ENCODE measurements at places on chromosomes 6 and 20. TPM values are rescaled to one million over a fixed set of nuclear protein-coding genes. Genes with fewer than 3 reads are reported as not detected.

DNA sequence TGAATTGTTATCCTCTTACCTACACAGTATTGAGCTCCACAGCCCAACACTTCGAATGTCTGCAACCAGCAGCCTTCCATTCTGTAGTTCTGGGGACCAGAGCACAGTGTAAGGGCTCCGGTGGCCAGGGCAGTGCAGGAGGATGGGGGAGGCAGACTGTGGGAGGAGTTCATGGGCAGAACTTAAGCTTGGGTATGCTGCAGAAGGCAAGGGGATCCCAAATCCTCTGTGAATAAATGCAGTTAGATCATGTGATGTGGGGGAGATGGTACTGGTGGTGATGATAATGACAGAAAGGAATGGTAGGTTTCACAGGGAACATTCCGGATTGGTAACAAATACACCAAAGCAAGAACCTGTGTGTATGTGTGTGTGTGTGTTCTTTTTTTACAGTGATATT, 26.5 kb upstream of the CNKSR3 start:
- DNase-seq, result no peak
- H3K27ac ChIP-seq, result no peak overlapping the region
- H3K36me3 ChIP-seq, result no peaks in the 10 kb centered on the region

DNA sequence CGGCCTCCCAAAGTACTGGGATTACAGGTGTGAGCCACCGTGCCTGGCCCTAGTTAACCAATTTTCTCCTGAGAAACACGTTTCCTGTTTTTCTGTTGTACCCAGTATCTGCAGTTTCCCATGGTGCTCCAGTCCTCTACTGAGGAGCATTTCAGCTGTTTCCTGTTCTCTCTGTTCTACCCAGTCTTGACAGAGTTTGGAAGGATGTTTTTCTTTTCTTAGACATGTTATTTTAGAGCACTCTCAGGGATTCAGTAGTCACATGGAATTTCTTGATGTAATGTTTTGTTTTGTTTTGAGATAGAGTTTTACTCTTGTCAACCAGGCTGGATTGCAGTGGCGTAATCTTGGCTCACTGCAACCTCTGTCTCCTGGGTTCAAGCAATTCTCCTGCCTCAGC, 129.8 kb upstream of the TIAM2 start:
- no peak overlapping the region for H3K27ac ChIP-seq
- H3K4me3 ChIP-seq, result no peak overlapping the region
- DNase-seq, result no peak
- peaks cover 3% of the 10 kb centered on the region for H3K36me3 ChIP-seq

DNA sequence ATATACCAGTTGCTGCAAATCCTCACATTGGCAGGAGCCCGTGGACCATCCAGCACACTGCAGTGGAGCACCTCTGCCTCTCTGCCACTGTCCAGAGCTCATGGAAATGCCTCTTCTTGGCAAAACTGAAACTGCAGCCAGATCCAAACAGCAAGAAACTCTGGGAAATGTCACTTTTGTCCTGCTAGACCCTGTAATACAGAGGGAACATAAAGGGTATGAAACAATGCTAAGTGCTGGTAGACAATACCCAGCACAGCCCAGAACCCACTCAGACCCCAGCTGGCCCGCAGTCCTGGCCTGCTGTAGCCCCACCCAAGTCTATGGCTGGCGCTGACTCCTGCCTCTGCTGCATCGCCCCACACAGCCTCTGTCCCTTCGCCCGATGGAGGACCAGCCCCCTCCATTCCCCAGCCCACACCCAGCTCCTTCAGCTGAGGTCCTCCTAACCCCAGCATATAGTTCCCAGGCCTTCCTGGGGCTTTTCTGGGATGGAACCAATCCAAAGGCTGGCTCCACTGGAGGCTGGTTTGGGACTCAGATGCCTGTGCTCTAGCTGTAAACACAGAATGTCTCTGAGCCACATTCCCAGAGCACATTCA, 242.5 kb downstream of the LRFN2 start:
- DNase-seq, result no peak
- no peaks in the 10 kb centered on the region for H3K4me1 ChIP-seq
- H3K4me3 ChIP-seq, result no peak overlapping the region
- no peaks in the 10 kb centered on the region for H3K27me3 ChIP-seq
- H3K36me3 ChIP-seq, result no peaks in the 10 kb centered on the region
- no peak overlapping the region for H3K27ac ChIP-seq

Gene MYMX
- not detected for total RNA-seq

DNA sequence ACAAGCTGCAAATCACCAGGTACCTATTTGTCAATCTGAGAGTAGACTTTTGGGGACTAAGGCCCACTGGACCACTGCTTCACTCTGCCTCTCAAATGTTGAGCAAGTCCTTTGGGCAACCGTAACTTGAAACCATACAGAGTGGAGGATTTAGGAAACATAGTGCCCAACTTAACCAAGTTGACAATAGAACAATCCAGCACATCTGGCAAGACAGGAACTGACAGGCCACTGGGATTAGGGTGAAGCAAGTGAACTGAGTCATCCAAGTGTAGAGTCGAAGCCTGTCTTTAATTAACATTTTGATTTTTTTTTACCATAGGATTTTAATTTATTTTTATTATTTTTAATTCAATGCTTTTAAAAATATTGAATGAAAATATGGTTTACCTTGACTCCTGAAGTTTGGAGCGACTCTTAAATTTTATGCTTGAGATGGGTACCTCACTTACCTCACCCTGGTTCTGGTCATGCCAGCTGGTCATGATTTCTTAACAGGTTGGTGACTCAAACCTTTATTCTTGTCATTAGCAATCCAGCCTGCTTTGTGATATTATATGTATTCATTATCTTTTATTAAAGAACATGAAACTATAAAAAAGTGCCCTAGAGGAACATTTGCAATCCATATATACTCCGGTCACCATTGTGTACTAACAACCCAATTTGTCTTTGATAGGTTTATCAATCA, 312.1 kb upstream of the DEFB112 start:
- H3K27ac ChIP-seq, result no peak overlapping the region
- no peaks in the 10 kb centered on the region for H3K4me1 ChIP-seq
- H3K4me3 ChIP-seq, result no peak overlapping the region
- no peaks in the 10 kb centered on the region for H3K27me3 ChIP-seq

- no peak for DNase-seq
- no peaks in the 10 kb centered on the region for H3K4me1 ChIP-seq
- no peak overlapping the region for H3K4me3 ChIP-seq
- H3K27me3 ChIP-seq, result no peaks in the 10 kb centered on the region
- no peak overlapping the region for H3K27ac ChIP-seq
Observed at GRCh38 chr6:119034827-119035458, 43.5 kb downstream of the FAM184A start.

Gene PRSS35
- not detected for total RNA-seq

- H3K4me3 ChIP-seq, result no peak overlapping the region
- H3K27ac ChIP-seq, result no peak overlapping the region
- H3K4me1 ChIP-seq, result peaks cover 21% of the 10 kb centered on the region
Observed at GRCh38 chr6:128069188-128069587, 168.3 kb upstream of the THEMIS start.

DNA sequence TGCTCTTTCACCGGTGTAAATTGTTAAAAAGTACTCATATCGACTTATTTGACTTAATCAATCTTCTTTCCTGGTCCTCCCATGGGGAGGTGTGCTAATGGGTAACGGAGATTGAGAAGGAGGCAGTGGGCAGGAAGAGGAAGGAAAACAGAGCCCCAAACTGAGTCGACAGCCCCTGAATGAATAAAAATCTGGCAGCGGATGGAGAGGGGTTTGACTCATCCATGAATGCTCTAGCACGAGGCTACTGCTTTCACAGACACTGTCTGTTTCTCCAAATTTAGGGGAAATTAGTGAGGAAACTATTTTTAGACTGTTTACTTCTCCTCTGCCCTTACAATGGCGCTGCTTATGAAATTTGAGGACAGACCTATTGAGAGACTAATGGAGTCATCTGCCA, 142.2 kb upstream of the ATXN1 start:
- no peak overlapping the region for H3K27ac ChIP-seq
- no peaks in the 10 kb centered on the region for H3K36me3 ChIP-seq
- DNase-seq, result no peak
- H3K27me3 ChIP-seq, result peaks cover 45% of the 10 kb centered on the region
- no peaks in the 10 kb centered on the region for H3K4me1 ChIP-seq

DNA sequence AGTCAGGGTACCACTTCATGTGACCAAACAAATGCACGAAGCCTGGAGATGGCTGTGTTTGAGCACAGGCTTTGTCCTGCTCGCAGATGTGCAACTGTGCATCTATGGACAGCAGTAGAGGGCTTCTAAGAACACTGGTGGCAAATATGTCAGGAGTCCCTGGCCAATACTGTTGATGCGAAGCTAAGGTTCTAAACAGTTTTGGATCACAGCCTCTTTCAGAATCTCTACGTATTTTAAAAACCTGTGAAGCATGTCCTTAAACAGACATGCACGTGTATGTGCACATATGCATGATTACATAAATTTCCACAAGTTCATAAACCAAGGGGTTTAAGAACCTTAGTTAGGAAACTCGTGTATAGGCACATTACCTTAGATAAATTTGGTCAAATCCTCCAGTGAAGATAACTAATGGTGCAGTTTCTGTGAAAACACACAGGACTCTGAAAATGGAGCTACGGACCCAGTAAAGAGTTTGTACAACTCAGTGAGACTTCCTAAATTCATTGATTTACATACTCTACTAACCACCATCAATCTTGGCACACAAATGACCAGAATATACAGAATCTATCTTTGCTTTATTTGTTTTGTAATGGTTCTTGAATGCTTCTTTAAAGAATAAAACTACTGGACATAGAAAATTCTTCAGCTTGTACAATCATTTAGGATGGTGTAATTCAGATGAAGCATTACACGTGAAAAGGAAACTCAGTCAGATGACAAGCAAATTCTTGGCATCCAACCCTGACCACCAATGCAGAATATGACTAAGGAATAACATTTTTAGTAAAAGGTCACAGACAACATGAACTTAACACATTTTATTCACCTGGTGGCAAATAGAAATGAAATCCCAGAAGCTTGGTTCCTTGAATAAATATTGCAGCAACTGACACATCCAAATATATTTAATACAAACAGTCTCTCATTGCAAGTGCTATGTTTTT, 27.4 kb downstream of the KCNQ5 start:
- H3K4me3 ChIP-seq, result no peak overlapping the region
- peak; percentile 10 for DNase-seq
- peaks cover 33% of the 10 kb centered on the region for H3K36me3 ChIP-seq
- H3K27ac ChIP-seq, result peak overlapping the region; percentile 80
- H3K27me3 ChIP-seq, result no peaks in the 10 kb centered on the region

Gene ITPR3
- total RNA-seq, result 35.5 TPM

DNA sequence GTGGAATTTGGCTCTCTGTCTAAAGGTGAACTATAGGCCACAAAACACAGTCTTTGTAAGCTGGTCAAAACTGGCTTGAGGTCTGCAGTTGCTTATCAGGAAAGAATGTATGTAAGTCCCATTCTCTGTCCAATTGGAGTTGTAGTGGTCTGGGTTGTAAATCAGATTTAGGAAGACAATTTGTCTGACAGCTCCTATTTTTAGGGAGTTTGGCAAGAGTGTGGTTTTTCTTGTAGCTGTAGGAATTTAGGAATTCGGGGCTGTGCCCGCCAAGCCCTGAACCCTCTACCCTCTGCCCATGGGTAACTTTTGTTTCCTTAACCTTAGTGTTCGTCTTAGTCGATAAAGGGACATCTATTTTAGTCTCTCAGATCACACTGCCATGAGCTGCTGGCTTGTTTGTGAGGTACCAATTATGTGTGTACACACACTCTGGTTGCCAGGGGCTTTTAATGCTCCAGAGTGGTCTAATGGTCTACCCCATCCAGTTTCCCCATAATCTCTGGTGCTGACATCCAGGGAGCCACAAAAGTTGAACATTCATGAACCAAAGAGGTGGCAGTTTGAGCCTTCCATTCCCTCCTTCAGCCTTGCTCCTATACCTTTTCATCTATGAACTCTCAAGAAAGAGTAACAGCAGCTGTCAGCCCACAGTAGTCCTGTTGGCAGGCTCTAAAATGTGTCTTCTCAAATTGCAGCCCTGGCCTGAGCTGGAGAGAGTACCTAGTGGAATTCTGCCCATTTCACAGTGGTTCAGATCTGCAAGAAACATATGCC, 93.0 kb downstream of the ANKRD6 start:
- H3K4me1 ChIP-seq, result no peaks in the 10 kb centered on the region
- no peak overlapping the region for H3K4me3 ChIP-seq
- no peak overlapping the region for H3K27ac ChIP-seq
- H3K27me3 ChIP-seq, result no peaks in the 10 kb centered on the region

GRCh38 chr6:116697480-116697879, 16.5 kb downstream of the KPNA5 start:
- no peaks in the 10 kb centered on the region for H3K27me3 ChIP-seq
- H3K27ac ChIP-seq, result peak overlapping the region; percentile 0
- H3K4me1 ChIP-seq, result peaks cover 30% of the 10 kb centered on the region
- peaks cover 48% of the 10 kb centered on the region for H3K36me3 ChIP-seq

- no peaks in the 10 kb centered on the region for H3K36me3 ChIP-seq
- H3K4me1 ChIP-seq, result peaks cover 6% of the 10 kb centered on the region
- H3K4me3 ChIP-seq, result no peak overlapping the region
- H3K27me3 ChIP-seq, result peaks cover 29% of the 10 kb centered on the region
Observed at GRCh38 chr20:53073636-53074415, 101.7 kb downstream of the TSHZ2 start.

GRCh38 chr6:42333612-42334011, 116.0 kb upstream of the MRPS10 start:
- no peak overlapping the region for H3K27ac ChIP-seq
- peaks cover 20% of the 10 kb centered on the region for H3K4me1 ChIP-seq
- no peaks in the 10 kb centered on the region for H3K27me3 ChIP-seq
- no peak overlapping the region for H3K4me3 ChIP-seq

GRCh38 chr20:36775196-36775595, 1.6 kb upstream of the DSN1 start:
- H3K27ac ChIP-seq, result no peak overlapping the region
- H3K27me3 ChIP-seq, result peaks cover 3% of the 10 kb centered on the region
- DNase-seq, result no peak
- peaks cover 9% of the 10 kb centered on the region for H3K4me1 ChIP-seq
- H3K36me3 ChIP-seq, result peaks cover 6% of the 10 kb centered on the region

Gene HLA-DQB1
- 13.9 TPM for total RNA-seq

DNA sequence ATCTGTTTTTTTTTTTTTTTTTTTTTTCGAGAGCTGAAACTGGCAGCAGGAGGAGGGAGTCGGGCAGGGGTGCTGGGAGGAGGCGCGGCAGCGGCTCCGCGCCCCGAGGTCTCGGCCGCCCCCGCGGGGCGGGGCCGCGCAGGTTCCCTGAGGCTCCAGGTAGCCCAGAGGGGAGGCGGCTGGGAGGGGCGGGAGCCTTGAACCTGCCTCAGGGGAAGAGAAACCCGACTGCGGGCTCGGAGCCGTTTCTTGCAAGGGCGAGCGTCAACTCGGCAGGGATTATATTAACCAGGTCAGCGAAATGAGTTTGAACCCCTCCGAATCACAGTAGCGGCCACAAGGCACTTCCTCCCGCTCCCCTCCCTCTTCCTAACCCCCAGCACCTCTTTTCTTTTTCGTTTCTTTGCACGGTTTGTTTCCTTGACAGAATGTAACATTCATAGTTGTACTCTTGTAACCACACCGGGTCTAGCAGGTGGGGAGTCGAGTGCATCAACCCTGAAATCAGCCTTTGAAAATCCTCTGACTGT, 2.0 kb downstream of the MYB start:
- H3K27ac ChIP-seq, result peak overlapping the region; percentile 98
- peak; percentile 86 for DNase-seq
- H3K36me3 ChIP-seq, result peaks cover 28% of the 10 kb centered on the region
- no peaks in the 10 kb centered on the region for H3K27me3 ChIP-seq
- peak overlapping the region; percentile 97 for H3K4me3 ChIP-seq

All from activated naive CD8-positive, alpha-beta T cell treated with anti-CD3 and anti-CD28 coated beads for 36 hours (primary cell).